ENCODE measurements at places on chromosomes 13 and 19.

- DNase-seq = no peak
These were observed 26.5 kb downstream of the C19orf47 start for GRCh38 chr19:40321566-40322270.

- DNase-seq = peak; percentile 81
These were observed 74.8 kb upstream of the IPO5 start for GRCh38 chr13:97878431-97879375.

GRCh38 chr13:32447894-32448623 lies 20.1 kb upstream of the N4BP2L1 start:
- DNase-seq = no peak

DNA sequence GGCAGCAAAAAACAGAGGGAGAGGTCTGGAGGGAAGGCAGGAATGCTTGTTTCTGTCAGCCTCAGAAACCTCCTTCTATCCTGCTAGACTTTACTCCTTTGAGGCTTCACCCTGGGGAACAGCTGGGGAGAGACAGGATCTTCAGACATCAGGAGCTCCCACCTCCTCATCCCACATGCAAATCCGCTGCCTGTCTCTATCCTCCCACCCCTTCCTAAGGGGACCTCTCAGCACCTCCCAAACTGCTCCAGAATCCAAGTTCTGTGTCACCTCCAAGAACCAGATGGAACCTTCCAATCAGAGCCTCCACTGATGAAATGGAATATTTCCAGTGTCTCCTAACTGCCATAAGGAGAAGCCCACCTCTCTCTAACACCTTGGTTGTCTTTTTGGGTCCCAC lies 9.7 kb upstream of the ERCC2 start:
- DNase-seq = no peak

- no peak for DNase-seq
These were observed 223.5 kb downstream of the POSTN start for GRCh38 chr13:37375071-37375470.

- no peak for DNase-seq
These were observed 373.5 kb downstream of the KCTD12 start for GRCh38 chr13:76512721-76513145.

- DNase-seq = no peak
These were observed 69.9 kb downstream of the TDRD12 start for GRCh38 chr19:32789429-32789828.

DNA sequence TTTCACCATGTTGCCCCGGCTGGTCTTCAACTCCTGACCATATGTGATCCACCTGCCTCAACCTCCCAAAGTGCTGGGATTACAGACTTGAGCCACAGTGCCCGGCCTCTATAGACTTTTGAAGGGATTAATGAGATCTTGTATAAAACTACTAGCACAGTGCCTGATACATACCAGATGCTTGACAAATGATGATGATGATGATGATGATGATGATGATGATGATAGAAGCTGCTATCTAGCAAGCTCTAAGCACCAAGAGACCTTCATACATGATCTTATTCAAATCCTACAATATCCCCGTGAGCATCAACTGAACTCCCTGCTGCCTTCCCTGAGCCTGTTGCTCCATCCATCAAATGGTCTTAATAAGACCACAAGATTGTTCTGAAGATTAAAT lies 14.4 kb downstream of the CEACAM20 start:
- no peak for DNase-seq

GRCh38 chr19:16106121-16106520 lies 5.6 kb upstream of the RAB8A start:
- no peak for DNase-seq

DNA sequence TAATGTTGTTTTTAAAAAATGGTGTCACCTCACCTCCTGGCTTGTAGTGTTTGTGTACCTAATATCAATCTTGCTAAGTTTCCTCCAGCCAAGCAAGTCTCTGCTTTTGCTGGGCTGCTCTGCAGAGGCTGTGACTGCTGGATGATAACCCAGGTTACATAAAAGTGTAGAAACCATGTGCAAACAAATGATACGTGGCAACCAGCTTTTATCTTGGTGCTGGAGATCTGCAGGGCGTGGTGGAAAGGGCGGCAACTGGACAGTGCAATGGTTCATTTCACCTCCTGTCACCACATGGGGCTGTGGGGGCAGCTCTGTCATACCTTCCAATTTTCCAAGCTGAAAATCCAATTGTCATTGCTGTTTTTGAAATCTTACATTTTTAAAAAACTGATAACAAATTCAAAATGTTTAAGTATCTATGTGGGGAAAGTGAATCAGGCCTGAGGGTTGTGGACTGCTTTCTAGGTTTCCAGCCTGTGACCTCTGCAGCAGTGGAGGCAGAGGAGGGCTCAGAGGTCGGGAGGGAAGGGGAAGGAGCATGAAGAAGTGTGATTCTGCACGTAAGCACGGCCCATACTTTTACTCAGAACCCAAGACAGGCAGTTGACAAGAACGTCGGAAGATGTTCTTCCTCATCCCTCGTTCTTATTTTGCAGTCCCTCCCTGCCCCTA lies 9.7 kb downstream of the GPR42 start:
- DNase-seq = no peak

DNA sequence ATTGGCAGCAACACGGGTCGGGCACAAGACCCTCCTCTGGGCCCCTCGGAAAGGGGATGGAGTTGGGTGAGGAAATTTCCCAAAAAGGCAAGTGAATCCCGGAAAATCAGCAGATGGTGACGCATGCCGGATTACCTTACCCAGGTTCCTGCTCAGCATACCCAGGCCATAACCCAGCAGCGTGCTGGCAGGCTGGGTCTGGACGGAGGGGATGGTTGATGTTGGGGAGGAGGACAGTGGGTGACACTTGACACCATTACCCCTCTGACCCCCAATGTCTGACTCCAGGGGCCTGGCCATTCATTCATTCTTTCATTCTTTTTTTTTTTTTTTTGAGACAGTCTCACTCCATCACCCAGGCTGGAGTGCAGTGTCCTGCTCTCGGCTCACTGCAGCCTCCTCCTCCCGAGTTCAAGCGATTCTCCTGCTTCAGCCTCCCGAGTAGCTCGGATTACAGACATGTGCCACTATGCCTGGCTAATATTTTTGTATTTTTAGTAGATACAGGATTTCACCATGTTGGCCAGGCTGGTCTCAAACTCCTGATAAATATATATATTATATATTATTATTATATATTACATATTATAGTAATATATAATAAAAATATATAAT lies 799 bp downstream of the PVR start:
- no peak for DNase-seq

- DNase-seq = no peak
These were observed 129.0 kb downstream of the IRS2 start for GRCh38 chr13:109657395-109657794.

All from NCI-H187 (cell line).